ENCODE measurements at places on chromosomes 5 and 9.

GRCh38 chr9:121259935-121260334 is 8.0 kb upstream of the GSN start:
- DNase-seq, result no peak

GRCh38 chr5:34657274-34657921 is 1.3 kb downstream of the RAI14 start:
- DNase-seq, result no peak

GRCh38 chr9:9783711-9784110 is 829.1 kb downstream of the PTPRD start:
- DNase-seq, result no peak

DNA sequence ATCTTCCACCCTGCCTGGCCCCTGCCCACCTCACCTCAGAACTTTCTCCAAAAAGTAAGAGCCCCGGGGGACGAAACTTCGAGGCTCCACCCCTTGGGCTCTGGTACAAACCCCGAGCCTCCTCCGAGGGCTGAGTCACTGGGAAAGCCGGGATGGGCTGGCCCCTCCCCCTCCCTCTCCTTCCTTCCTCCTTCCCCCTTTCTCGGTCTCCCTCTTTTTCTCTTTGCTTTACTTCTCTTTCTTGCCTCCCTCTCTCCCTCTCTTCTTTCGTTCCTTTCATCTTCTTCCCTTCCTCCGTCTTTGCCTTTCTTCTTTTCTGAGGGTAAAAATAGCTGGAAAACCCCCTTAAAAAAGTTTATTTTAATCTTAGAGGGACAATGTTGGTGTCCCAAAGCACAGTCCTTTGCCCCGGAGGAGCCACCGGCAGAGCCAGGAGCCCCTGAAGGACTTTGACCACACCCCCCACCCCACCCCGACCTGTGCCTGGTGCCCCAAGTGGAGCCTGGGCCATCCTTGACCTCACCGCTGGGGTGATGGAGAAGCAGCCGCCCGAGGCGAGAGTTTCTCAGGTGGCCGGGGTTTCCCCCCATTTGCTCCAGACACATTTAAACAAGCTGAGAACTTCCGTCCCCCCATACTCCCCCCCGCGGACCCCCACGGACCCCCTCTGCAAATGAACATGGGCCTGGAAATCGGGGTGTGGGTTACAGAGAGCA is 5.7 kb upstream of the NOTCH1 start:
- no peak for DNase-seq

GRCh38 chr9:87381746-87382145 is 115.9 kb upstream of the DAPK1 start:
- DNase-seq, result no peak

- no peak for DNase-seq
Observed at GRCh38 chr9:72753266-72753893, 199.5 kb downstream of the ALDH1A1 start.

GRCh38 chr5:102119252-102119651 is 176.8 kb downstream of the SLCO4C1 start:
- DNase-seq, result no peak

DNA sequence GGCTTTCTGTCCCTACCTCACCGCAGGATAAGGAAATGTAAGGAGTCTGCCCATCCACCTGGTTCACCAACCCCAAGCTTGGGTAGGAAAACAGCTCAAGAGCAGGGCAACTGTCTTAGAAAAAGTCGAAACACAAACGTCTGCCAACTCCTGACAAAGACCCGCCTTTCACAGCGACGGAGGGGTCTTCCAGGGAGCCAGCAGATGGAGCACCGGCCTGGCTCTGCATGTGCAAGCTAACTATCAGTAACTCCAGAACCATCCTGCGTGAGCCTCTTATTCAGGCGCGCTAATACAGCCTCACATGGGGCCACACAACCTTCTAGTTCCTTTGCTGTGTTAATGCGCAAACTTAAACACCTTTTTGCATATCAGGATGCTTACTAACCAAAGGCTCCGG is 26.9 kb downstream of the CAMSAP1 start:
- DNase-seq, result no peak

DNA sequence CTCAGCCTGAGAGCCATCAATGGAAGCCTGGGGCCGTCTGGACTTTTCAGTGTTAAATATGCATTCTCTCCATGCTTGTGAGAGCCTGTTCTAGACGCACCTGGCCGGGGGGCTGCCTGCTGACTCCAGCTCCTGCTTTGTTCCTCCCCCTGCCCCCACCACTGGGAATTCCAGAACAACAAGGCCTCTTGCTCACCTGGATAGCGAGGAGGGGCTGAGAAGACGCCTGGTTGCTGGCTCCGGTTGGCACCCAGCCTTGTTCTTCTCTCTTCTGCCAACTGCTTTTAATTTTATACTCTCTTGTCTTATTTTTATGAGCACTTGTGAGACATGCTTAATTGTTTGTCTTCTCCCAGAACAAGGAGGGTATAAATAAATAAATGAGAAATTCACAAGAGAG is 15.0 kb upstream of the RAPGEF1 start:
- DNase-seq, result no peak

DNA sequence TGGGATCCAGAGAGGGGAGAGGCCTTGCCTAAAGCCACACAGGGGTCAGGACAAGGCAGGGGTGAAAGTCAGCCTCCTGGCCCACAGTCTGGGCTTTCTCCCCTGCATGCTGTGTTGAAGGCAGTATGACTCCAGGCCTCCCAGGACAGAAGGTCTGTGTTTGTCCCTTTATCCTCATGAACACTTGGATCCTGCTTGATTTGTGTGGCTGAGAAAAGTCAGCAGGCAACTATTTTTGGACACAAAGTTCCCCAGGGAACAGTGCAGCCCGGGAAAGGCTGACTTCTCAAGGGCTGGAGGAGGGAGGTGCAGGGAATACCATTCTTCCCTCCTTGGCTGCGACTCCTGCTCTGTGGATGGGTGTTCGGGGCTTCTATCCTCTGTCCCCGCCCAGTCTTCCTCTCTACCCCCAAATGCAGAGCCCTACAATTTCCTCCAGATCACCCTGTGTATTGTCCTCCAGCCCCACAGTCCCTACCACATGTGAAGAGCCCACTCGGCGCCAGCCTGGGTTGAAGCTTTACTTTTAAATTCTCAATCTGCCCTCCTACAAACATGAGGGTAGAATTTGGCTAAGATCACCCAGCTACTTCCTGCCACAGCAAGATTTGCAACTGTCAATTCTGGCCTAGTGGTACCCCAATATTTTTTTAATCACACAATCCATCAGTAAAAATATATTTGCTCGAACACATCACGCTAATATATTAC is 4.1 kb downstream of the AKNA start:
- no peak for DNase-seq

- DNase-seq, result no peak
Observed at GRCh38 chr5:6634306-6634705, 1.1 kb downstream of the SRD5A1 start.

DNA sequence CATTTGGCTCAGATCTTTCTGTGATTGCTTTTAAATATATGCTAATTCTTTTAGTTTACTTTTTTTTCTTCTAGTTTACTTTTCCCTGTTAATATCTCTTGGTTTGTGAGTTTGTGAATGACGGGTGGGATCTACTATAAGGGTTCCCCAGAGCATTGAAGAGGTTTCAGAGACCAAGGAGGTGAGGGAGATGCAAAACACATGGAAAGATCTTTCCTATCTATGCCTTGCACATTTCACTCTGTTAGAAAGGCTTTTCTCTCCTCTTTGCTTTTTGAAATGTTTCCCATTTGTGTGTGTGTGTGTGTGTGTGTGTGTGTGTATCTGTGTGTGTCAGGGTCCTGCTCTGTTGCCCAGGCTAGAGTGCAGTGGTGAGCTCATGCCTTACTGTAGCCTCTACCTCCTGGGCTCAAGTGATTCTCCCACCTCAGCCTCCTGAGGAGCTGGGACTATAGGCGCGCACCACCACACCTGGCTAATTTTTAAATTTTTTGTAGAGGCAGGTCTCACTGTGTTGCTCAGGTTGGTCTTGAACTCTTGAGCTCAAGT is 50.7 kb downstream of the CNTLN start:
- no peak for DNase-seq

DNA sequence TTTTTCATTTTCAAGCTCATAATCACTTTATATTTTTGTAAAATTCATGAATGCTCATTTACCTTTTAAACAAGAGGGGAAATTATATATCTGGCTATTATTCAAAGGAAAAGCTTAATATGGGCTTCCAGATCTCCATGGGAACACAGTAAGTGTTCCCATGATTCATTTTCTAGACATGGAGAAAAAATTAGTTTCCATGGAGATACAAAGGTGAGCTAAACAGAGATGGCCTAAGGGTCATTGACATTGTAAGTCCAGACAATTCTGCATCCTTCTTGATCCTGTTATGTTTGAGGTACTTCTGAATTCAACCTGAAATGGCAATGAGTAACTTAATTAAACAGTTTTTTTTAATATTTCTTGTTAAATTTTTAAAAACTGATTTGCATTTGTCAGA is 341.4 kb upstream of the PRR16 start:
- no peak for DNase-seq

GRCh38 chr5:102937894-102938293 is 182.0 kb downstream of the GIN1 start:
- DNase-seq, result no peak

GRCh38 chr9:97293207-97293721 is 14.2 kb upstream of the CCDC180 start:
- DNase-seq, result no peak

GRCh38 chr9:23825700-23826099 is 340 bp downstream of the ELAVL2 start:
- DNase-seq, result no peak

GRCh38 chr9:4508246-4508906 is 18.1 kb downstream of the SLC1A1 start:
- no peak for DNase-seq

All from stimulated activated CD8-positive, alpha-beta memory T cell treated with anti-CD3 and anti-CD28 coated beads, Interleukin-4, amount 100 ng/mL, for 1 hour (primary cell).